ENCODE measurements at places on chromosomes 6 and 20.

GRCh38 chr6:4401408-4402368 is 266.3 kb upstream of the ECI2 start:
- no peak for DNase-seq

GRCh38 chr6:39360378-39360777 is 37.9 kb upstream of the KCNK16 start:
- DNase-seq = no peak

- no peak for DNase-seq
Measured at GRCh38 chr6:36610041-36610955, 16.1 kb downstream of the SRSF3 start.

GRCh38 chr20:35616465-35617396 is 1.1 kb downstream of the SPAG4 start:
- no peak for DNase-seq

DNA sequence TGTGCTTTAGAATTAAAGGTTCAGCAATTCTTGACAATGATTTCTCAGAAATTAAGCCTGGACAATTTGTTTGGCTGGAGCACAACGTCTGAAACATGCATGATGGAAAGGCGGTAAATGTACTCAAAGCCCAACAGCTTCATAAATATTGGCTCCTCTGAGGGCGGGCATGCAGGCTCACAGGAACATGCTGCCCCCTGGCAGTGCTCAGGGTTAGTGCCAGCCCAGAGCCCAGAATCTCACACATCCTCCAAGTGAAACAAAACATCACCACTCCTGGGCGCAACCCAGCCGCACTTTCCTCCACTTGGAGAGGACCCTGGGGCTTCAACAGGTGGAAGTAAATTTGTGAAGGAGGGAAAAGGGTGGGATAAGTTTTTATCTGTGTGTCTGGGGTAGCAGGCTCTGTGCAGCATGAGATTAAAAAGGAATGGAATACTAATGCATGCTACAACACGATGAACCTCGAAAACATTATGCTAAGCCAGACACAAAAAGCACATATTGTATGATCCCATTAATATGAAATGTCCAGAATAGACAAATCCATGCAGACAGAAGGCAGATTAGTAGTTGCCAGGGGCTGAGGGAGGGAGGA is 54.1 kb upstream of the PTPRT start:
- DNase-seq = no peak

- no peak for DNase-seq
Measured at GRCh38 chr6:53979468-53980067, 131.7 kb upstream of the MLIP start.

- DNase-seq = no peak
Measured at GRCh38 chr6:38153798-38154345, 334.3 kb downstream of the ZFAND3 start.

DNA sequence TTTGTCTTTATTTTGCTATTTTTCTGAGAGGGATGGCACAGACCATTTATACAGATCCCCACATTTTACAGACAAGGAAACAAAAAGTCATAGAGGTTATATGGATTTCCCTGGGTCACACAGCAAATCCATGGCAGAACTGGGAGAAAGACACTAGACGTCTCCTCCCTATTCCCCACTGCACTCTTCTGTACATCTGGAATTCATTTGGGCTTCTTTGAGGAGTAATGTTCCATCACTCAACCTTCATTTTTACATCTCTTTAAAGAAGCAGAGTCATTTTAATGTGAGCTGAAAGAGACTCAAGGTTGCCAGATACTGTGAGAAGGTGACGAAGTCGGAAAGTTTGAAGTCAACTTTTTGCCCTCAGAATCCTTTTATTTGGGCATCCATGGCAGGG is 207.3 kb downstream of the OTOR start:
- no peak for DNase-seq

- DNase-seq = no peak
Measured at GRCh38 chr20:24957326-24958016, 8.4 kb downstream of the CST7 start.

GRCh38 chr6:22827760-22828159 is 258.4 kb downstream of the HDGFL1 start:
- DNase-seq = no peak

DNA sequence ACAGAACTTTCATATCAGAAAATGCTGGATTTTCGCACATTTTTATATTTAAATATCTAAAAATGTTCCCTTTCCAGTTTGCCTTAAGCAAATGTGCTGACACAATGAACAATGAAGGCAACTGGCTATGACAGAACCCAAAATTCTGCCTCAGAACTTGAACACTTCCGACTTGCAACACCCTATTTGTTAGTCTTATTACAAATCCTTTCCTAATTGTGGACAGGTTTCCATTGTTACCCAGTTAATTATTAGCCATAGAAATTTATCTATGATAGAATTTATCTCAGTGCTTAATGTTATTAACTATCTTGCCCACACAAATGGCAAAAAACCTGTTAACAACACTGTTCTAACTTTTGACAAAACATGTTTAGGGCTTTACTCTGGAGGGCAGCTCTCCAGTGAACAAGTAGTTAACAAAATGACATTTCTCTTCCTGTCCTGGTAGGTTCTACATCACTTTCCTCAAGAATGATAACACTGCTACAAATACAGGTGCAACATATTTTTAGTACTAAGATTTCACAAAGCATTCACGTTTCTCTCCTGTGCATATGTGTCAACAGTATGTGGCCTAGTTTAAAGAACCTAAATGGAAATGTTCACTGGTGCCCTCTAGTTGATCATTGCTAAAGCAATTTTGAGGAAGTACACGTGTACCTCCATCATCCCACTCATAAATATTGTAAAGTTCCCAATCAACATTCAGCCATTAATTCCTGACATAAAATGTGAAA is 58.4 kb downstream of the HIVEP2 start:
- no peak for DNase-seq

GRCh38 chr20:58646257-58646656 is 4.8 kb upstream of the STX16 start:
- no peak for DNase-seq

DNA sequence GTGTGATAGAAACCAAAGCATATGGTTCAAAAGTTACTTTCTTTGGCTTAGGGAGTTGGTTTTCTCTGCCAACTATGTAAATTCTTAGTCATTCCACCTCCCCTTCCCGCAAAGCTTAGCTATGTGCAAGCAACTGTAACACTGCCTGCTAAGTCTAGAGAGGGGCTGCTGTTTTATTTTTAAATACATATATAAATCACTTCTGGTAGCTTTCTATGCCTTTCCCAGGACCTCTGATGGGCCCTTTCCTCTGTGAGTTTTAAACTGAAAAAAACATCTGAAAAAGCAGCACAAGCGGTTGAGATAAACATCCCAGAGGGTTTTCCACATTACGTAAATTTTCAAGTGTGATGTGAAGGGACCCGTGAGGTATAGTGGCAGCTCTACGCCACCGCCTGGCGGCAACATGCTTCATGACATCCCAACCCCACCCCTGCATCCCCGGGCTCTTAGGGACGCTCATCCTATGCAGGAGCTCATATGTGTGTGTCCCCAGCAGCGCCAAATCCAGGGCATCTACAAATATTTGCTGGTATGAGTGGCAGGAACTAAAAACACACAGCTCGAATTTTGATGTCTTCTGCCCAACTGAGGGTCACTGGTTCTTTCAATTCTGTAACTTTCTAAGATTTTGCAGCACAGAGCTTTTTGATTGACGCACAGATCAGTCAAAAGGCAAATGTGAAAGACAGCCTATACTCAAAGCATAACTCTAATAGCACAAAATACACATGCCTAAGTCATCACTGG is 12.7 kb downstream of the SAYSD1 start:
- DNase-seq = no peak

GRCh38 chr6:4612636-4613171 is 163.5 kb upstream of the CDYL start:
- no peak for DNase-seq

- DNase-seq = no peak
Measured at GRCh38 chr6:134103006-134103405, 50.6 kb upstream of the SLC2A12 start.

DNA sequence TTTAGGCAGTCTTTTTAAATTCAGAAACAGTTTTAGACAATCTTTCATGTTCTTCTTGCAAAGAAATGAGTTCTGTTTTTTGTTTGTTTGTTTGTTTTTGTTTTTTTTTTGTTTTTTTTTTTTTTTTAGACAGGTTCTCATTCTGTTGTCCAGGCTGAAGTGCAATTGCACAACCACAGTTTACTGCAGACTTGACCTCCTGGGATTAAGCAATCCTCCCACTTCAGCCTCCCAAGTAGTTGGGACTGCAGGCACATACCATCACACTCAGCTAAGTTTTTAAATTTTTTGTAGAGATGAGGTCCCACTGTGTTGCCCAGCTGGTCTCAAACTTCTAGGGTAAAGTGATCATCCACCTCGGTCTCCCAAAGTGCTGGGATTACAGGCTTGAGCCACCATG is 96.2 kb downstream of the OTOR start:
- DNase-seq = no peak

DNA sequence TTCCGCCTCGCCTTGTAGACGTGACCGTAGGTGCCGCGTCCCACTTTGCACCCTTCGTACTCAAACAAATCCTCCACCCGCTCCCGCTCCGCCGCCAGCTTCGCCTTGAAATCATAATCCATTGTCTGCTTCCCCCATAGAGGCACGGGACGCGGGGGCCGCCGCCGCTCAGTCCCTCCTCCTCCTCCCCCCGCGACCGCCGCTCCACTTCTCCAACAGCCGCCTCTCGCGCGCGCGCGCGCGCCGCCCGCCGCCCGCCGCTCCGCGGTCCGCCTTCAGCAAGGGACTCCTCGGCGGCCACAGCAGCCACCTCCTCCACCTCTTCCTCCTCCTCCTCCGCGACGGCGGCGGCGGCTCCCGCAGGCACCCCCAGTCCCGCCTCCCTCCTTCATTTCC is 256 bp downstream of the CDK19 start:
- DNase-seq = no peak

- peak; percentile 34 for DNase-seq
Measured at GRCh38 chr20:62952373-62952967, at the start of gene SLC17A9. Gene SLC17A9, plus strand, starts transcription at chr20:62952709. Its CDS starts 122 bp downstream, at chr20:62952831.

GRCh38 chr6:84269947-84270733 is 42.7 kb upstream of the CEP162 start:
- no peak for DNase-seq

DNA sequence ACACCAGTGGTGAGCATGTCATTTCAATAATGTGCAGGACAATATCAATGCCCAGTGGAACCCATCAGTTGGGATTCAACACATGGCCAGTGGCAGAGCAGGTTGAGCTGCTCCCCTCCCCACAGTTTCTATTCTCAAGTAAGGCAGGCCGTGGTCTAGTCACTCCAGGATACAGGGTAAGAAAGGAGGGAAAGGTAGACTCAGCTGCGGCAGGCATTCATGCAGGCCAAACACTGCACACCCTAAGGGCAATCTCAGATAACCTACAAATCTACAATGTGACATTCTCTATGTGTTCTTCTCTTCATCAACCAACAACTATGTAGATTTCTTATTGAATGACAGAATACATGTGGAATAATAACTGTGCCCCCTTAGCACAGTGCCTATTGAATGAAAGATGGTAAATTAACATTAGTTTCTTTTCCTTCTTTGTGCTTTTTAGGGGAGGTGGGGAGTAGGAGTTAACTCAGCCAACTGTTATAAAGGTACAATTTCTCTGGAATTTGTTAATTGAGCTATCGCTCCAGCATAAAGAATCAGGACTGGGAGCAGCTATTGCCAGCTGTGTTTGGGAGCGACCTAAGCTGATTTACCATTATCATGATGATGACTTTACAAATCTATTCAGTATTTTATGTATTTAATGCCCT is 89.7 kb downstream of the FAM50B start:
- no peak for DNase-seq

DNA sequence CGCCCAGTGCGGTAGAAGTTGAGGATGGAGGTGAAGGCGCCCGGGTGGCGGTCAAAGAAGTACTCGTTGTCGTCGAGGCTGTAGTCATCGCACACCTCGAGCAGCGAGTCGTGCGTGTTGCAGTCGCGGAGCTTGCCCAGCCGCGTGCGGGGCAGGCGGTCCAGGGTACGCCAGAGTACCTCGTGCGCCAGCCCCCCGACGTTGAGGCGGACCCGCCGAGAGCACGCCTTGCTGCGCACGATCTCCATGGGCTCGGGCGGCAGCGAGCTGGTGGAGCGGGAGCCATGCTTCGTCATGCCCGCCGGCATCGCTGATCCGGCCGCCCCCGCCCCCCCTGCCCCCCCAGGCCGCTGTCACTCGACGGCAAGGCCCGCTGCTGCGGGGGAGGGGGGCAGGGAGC is 295 bp downstream of the KCNB1 start:
- DNase-seq = no peak

DNA sequence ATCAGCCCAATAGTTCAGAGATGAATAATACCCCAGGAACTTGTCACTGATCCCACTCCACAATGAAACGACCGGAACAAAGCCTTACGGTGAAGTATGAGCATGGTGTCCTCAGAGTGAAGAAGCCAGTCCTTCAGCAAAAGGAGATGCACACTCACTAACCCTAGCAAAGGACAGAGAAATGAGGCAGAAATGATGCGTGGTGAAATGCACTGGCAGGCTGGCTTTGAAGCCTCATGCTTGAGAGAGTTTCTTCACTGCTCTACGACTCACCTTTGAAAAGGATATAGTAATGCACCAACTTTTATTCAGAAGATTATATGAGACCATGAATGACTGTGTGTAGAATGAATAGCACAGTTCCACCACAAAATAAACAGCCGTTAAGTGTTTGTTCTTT is 74.8 kb downstream of the PHACTR1 start:
- DNase-seq = no peak

DNA sequence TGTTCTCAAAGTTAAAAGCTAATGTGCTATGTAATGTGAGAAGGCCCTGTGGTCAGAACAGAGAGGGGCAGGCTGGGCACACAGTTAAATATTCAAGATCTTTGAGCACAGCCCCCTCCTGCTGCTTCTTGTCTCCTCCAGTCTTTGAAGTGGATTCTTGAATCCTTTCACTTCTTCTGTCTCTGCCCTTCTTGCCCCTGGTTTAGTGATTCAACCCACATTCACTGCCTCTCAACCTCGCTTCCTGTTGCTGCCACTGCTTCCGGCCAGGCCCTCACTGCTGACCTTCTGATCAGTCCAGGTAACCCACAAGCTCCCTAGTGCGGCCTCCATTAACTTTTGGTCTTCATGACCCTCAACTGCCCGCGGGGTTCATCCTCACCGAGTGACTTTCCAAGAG is 417.3 kb upstream of the NOX3 start:
- DNase-seq = no peak

- DNase-seq = no peak
Measured at GRCh38 chr6:101826269-101826668, 432.8 kb downstream of the GRIK2 start.

GRCh38 chr6:93735099-93735498 is 315.7 kb upstream of the EPHA7 start:
- no peak for DNase-seq

DNA sequence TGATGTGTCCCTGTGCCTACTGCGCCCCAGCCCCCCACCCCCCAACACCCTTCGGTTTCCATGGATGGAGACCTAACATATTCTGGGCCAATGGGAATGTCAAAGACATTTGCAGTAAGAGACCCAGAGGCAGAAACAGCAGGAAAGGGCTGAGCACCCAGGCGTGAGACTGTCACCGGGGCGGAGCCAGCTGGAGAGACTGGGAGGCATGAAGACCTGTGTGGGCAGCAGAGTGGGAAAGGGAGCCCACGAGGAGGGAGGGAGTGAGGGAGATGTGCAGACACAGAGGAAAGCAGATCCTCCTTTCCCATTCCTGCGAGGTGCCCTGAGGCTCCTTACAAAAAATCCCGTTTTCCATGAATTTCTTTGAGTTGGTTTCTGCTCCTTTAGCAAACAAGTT is 150.2 kb downstream of the FOXC1 start:
- no peak for DNase-seq

All from stimulated activated CD8-positive, alpha-beta memory T cell treated with anti-CD3 and anti-CD28 coated beads, Interleukin-12 subunit alpha, Interleukin-12 subunit beta, amount 100 ng/mL, for 4 hours (primary cell).